ENCODE measurements at places on chromosomes 6 and 20.
A peak's percentile ranks its signal among the peaks of the same experiment; 100 is the strongest.

DNA sequence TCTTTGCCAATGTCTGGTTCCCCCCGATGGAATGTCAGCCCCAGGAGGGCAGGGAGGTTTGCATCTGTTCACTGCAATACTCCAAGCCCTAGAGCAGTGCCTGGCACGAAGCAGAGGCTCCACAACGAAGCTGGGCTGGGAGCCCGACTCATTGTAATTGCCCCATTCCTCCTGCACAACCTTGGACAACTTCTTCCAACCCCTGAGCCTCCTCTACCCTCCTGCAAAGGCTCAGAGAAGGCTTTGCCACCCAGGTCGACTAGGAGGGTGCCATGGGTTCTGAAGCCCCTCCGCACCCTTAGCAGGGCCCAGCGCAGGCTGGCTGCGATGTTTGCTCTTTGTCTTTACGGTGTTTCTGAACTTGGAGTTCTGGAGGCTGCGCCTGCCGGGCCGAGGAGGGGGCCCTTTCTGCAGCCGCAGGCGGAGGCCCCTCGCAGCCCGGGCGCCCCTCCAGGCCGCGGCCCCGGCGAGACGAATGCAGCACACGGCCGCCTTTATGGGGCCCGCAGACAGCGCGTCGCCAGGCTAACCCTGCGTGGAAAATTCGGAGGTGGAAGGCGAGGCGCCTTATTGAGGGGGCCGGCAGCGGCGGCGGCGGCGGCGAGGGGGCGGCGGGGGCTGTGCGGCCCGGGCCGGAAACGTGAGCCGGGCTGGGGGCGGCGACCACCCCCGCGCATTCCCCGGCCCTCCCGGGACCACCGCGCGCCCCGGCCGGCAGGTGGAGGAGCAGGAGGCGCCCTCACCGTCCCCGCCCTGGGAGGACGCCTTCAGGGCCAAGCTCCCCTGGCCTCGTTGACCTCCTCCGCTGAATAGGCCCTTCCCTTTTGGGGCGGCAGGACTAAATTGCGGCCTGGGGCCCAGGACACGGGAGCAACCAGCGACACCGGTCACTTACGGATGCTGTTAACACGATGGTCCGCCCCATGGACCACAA is 27.0 kb downstream of the SNAI1 start:
- no peak for DNase-seq

DNA sequence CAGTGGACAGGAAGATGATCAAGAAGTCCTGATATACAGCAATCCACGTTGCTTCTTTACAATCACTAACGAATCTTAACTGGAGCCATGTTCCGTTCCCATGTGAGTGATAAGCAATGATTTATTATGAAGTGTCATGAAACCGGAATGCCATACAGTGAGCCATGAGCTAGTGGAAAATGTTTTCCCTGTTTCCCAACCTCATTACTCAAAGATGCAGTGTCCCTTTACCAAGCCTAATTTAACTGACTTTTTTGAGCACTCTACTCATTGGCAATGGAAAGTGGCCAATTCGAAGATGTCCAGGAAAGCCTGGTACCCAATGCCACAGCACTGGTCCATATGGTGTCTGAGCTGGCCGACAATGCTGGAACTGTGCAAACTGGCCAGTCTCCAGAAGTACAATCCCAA is 148.3 kb downstream of the ZNF217 start:
- no peak for DNase-seq

- no peak for DNase-seq
These were observed 4.3 kb upstream of the SH3BGRL2 start for GRCh38 chr6:79626811-79627210.

- DNase-seq = no peak
These were observed 11.3 kb upstream of the PTGIS start for GRCh38 chr20:49579195-49579594.

- no peak for DNase-seq
These were observed 27.4 kb upstream of the BMP5 start for GRCh38 chr6:55902796-55903195.

DNA sequence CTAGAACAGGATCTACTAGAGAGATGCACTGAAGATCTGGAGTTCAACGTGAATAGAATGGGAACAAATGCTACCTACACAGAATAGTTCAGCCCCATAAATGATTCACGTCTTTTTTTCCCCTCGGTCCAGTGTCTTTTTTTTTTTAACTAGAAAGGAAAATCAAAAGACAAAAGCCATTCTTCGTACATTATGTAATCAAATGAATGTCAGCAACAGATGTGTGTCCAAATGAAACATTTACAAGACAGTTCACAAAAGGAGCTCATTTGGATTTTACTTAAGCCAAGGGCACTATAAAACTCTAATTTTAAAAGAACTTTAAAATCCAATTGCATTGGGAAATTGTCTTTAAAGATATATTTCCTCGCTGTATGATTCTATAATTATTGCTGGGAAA is 42.4 kb downstream of the FAM184A start:
- DNase-seq = no peak

GRCh38 chr6:129719692-129720091 is 9.7 kb upstream of the ARHGAP18 start:
- no peak for DNase-seq

DNA sequence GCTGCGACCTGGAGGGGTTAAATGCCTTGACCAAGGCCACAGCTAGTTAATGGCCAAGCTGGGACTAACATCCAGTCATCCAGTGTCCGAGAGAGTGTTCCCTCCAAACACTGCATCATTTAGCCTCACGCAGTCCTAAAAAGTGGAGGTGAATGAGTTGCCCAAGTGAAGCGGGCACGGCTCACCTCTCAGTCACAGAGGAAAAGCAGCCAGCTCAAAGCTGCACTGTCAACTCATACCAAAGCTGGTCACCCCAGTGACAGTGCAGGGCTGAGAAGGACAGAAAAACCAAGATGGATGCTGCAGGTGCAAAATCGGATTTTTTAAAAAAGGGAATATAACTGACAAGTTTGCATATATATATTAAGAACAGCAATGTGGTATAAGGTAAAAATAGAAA is 168.5 kb downstream of the SYNDIG1 start:
- DNase-seq = no peak

DNA sequence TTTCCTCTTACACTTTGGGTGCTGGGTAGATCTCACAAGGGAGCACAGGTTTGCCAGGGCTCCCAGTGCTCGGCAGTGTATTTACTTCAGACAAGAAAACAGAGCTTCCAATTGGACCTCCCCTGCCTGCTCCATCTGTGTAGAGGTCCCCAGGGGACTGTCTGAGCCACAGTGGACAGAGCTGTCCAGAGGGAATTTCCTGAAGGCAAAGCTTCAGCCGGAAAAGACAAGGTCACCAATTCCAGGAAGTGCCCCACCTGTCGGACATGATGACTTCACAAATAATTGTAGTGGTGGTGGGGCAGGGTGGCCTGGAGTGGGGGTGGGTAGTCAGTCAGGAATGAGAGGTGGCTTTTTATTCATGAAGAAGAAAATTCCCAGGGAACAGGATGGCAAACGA is 18.6 kb downstream of the ADGRF5 start:
- no peak for DNase-seq

- no peak for DNase-seq
These were observed 67.3 kb downstream of the PREX1 start for GRCh38 chr20:48760403-48760983.

- DNase-seq = no peak
These were observed 139.5 kb upstream of the CST7 start for GRCh38 chr20:24809606-24810005.

- DNase-seq = no peak
These were observed 27.1 kb downstream of the TOP1 start for GRCh38 chr20:41055679-41056078.

GRCh38 chr20:14062786-14063185 is 67.5 kb downstream of the MACROD2 start:
- DNase-seq = no peak

DNA sequence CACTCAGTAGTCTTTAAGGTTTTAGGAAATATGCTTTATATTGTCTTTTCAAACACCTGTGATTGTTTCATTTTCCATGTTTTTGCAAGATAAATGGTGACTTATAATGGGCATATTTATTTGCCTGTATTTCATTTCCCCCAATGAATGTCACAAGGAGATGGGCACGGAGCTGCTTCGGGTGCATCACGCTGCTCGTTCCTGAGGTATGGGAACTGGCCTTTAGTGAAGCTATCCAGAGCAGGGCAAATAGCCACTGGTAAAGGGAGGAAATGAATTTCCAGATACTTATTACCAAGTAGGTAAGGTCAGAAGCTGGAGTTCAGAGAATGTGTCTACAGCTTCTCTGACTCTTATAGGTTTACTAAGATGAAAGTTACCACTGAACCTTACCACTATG is 3.7 kb downstream of the POU3F2 start:
- DNase-seq = no peak

- DNase-seq = peak; percentile 53
These were observed 29.0 kb upstream of the EEF1E1 start for GRCh38 chr6:8131265-8131897.

- DNase-seq = no peak
These were observed 136.7 kb upstream of the CNR1 start for GRCh38 chr6:88302769-88303225.

GRCh38 chr20:57470666-57471495 is 54.1 kb downstream of the CTCFL start:
- no peak for DNase-seq

DNA sequence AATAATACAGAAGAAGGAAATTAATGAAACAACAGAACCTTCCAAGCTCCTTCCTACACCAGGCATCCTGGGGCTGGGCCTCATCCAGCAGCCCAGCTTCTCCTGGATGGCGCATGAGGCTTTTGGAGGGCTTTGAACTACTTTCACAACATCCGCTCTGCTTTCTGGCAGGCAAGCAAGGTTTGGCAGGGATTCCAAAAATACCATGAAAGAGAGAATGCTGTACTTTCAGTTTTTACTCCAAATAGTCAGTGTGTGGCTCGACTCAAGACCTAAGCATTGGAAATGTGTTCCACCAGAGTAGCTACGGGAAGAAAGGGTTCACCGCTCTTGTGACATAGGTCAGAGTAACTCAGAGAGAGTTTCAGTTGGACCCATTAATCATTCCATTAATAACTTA is 125.4 kb downstream of the OPRM1 start:
- no peak for DNase-seq

DNA sequence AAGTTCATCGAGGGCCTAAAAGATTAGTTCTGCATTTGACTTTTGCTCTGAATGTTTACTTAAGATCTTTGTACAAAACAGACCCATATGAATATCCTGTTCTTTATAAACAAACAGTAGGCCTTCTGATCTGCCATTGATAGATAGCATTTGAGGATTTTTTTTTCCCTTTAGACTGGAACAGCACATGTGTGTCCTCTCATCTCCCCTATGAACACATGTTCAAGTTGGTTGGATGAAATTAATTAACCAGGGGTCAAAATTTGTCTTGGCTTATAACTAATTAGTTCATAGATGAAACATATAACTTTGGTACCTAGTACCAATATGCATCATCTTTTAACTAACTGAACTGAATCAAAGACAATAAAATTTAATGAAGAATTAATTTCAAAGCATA is 81.3 kb downstream of the AK9 start:
- no peak for DNase-seq

DNA sequence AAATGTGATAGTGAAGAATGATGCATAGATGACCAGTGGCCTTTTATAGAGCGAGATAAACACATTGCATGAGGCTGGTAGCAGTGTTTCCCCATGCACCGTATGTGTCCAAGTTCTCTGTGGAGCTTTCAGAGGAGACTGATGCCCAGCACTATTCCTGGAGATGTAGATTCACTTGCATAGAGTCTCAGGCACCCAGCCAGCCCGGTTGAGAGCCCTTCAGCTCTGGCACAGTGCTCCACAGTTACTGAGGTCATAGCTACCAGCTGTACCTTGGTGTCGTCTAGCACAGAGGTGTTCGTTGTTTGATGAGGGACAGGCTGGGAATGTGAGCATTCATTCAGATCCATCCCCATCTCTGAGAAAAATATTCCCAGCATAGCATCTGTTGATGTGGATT is 328.9 kb downstream of the FARS2 start:
- peak; percentile 23 for DNase-seq

DNA sequence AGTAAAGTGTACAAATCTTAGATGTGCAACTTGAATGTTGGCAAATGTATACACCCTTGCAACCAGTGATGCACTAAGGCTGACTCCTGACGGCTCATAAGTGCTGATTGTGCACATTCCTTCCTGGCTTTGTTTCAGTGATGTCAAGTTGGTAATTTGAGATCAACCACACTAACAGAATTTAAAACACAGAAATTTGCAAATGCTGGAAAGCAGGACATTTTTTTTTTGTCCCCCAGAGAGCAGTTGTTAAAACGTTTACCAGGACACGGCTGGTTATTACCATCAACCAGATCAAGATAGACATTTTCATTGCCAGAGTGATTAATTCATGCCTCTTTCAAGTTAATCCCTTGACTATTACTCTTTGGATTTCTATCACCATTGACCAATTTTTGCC is 735.6 kb downstream of the RFPL4B start:
- DNase-seq = no peak

GRCh38 chr6:150458579-150458978 is 89.8 kb downstream of the IYD start:
- no peak for DNase-seq

DNA sequence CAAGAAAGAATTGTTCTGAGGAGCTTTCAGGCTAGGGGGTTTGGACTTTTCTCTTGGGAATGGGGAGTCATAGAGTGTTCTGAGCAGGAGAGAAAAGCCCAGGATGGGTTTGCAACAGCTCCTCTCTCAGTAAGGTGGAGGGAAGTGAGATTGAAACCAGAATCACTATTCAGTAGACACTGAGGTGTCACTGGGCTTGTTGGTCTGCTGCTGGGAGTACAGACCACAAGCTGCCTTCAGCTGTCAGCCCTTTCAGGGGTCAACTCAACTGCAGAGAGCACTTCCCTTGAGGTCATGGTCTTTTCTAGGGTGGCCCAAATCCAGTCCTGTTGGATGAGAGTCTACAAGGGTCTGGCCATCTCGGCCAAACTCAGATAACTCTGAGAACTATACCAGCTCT is 12.9 kb upstream of the FOXA2 start:
- DNase-seq = no peak

DNA sequence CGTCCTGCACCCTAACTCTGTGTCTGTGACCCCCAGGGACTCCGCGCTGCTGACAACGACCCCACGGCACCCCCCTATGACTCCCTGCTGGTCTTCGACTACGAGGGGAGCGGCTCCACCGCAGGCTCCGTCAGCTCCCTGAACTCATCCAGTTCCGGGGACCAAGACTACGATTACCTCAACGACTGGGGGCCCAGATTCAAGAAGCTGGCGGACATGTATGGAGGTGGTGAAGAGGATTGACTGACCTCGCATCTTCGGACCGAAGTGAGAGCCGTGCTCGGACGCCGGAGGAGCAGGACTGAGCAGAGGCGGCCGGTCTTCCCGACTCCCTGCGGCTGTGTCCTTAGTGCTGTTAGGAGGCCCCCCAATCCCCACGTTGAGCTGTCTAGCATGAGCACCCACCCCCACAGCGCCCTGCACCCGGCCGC is 129.0 kb downstream of the TAF4 start:
- no peak for DNase-seq

GRCh38 chr6:21823371-21823770 is 229.8 kb downstream of the SOX4 start:
- DNase-seq = no peak

GRCh38 chr20:47676219-47676721 is 109.0 kb downstream of the SULF2 start:
- DNase-seq = no peak
